ENCODE measurements at places on chromosomes 4 and X.

- DNase-seq: no peak
Measured at GRCh38 chrX:15359701-15360100, 24.4 kb upstream of the PIGA start.

DNA sequence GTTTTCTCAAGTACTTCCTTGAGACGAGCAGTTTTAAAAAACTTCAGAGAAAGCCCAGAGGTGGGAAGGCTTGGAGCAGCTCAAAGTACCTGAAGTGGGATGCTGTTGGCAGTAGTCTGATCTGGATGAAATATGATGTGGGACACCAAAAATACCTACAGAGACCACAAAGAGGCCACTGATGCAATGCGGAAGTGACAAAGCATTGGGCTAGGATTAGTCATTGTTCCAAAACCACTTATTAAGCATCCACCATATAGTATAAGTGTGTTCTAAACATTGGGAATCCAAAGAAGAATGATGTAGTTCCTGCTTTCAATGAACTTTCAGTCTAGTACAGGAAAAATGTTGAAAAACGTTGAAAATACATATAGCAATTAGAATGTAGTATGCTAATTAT, 386.1 kb upstream of the CNKSR2 start:
- peak; percentile 56 for DNase-seq

GRCh38 chr4:147730333-147730732, 1.6 kb upstream of the ARHGAP10 start:
- no peak for DNase-seq

DNA sequence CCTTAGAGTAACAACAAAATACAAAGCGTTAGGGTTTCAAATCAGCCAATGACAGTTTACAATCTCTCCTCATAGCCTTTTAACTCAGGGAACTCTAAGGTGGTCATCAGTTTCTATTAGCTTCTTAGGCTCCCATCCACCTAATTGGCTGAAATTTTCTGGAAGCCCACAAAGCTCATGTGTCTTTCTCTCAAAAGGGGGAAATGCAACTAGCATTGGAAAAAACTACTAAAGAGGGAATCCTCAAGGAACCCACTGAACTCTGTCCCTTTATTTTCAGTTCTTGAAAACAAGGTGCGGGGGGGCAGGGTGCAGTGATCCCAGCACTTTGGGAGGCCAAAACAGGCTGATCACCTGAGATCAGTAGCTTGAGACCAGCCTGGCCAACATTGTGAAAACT, 56.4 kb downstream of the PDGFC start:
- no peak for DNase-seq

- DNase-seq: peak; percentile 58
Measured at GRCh38 chr4:153620352-153620751, 63.7 kb upstream of the TLR2 start.

- DNase-seq: peak; percentile 21
Measured at GRCh38 chr4:102823897-102824296, 3.5 kb downstream of the UBE2D3 start.

GRCh38 chrX:153726286-153727122, 1.8 kb downstream of the ABCD1 start:
- DNase-seq: peak; percentile 19

DNA sequence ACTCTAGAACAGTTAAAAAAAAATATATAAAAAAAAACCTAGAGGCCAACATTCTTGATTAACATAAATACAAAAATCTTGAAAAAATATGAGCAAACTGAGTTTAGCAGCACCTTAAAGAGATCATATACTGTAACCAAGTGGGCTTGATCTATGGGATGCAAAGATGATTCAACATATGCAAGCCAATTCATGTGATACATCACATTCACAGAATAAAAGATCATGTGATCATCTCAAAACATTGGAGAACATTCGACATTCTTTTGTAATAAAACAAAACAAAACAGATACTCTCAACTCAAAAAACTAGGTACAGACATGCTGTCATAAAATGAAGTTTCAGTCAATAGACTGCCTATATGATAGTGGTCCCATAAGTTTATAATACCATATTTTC, 165.4 kb upstream of the NDST4 start:
- DNase-seq: no peak

GRCh38 chrX:40945361-40945713, 139.9 kb upstream of the USP9X start:
- peak; percentile 70 for DNase-seq

DNA sequence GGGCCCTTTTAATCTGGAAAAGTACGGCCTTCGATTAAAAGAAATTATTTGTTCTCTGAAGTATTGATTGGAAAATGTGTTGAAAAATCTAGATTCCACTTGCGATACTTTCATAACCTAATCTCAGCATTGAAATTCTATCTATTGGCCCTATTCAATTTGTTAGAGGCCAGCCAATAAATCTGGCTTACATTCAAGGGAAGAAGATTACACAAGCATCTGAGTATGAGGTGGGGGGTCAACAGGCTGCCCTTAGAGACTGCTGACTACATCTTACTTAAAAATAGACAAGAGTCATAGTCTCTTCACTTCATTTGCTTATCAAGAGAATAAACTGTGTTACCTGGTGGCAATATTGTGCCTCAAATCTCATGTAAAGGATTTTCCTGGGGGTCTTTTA, 248.0 kb upstream of the KCNIP4 start:
- DNase-seq: peak; percentile 56

Measured in fibroblast of upper back skin (primary cell).